Germinal center (tissue), 1 donor: ENCODE measurements at places on chromosomes 4 and X.

DNA sequence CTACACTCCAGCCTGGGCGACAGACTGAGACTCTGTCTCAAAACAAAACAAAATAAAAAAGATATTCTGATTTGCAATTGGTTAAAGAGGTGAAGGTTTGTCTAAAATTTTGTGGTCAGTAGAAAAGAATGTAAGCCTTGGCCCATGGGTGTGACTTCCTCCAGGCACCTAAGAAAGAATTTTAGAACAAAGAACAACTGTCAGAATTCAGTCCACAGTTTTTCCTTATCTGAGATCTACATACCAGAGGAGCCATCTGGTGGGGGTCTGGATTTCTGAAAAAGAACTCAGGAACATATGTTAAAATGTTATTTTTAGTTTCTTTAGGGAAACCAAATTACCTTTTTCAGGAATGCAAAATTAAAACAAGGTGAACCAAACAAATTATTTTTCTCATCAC is 434.1 kb downstream of the ANKRD50 start:
- no peak for DNase-seq

DNA sequence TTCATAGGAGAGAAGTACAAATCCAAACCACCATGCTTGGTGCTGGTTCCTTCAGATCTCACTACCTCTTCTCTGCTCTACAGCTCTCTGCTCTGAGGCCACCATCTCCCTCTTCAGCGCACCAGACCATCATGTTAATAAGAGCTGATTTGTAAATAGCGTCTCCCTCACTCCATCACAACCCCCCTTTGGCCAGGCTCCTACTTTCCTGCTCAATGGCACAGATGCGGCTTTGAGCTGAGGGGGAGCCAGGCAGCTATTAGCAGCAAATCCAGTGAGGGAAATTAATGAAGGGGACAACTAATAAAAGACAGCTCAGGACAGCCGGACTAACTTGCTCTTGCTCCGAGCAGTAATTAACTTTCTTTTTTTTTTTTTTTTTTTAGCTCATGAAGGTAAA is 13.1 kb downstream of the NEUROG2 start:
- no peak for DNase-seq

DNA sequence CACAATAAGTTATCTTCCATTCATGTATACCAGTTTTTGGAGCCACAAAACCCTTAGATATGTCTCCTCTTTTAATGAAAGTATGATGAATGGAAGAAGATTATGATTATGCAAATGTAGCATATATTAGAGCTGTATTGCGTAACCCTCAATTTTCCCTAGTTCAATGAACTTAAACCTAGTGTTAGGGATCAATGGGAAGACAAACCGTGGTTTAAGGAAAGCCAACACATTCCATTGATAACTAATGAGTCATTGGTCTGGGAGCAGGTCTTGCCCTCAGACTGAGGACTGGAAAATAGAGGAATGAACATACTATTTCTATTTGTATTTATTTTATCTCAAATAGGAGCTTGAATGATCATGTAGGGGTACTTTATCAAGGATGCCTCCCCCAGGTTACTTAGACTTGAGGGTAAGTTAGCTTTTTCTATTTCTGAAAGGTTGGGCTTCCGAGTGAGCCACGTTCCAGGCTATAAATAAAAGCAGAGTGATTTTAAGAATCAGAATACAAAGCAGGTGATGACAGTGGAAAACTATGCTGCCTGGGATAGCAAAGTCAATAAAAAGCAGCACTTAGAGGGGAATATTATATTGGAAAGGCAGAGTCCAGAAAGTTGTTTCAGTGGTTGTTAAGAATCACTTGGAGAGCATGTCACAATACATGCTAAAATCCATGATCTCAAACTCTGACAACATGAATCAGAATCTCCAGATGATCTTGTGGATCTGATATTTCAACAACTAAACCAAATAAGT is 356.0 kb downstream of the ADAM29 start:
- no peak for DNase-seq

- DNase-seq: no peak
These were observed 6.3 kb downstream of the FAM47E start for GRCh38 chr4:76257824-76258223.

GRCh38 chrX:53265771-53266574 is 15.4 kb downstream of the IQSEC2 start:
- DNase-seq: no peak

GRCh38 chr4:132065940-132066495 is 1083.1 kb upstream of the PCDH10 start:
- DNase-seq: no peak

- DNase-seq: peak; percentile 47
These were observed 24.8 kb upstream of the CYBB start for GRCh38 chrX:37755025-37755424.

- no peak for DNase-seq
These were observed 38.5 kb upstream of the GPC3 start for GRCh38 chrX:134023851-134024281.

- no peak for DNase-seq
These were observed 60.7 kb downstream of the FAM53A start for GRCh38 chr4:1623400-1623799.

DNA sequence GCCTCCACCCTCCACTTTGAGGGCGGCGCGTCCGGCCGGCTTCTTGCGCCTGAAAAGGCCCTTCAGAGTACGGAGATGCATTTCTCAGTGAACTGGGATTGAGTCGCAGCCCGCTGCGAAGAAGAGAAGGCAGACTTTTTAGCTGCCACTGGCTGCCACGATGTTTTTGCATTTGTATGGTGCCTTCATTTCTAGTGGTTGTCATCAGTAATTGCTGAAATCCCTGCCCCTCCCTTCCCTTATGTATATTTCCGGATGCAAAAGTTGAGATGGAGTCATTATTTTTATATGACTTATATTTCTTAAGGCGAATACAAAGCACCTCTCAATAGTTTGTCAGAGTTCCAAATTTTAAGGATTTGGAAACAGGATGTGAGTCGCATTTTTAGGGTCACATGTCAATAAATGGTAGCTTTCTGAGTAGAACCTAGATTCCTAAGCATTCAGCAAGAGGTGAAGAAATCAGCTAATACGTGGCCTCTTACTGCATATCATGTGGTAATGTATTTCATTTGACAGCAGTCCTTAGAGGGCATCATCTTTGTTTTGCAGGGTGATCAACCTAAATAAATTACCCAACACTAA is 658 bp downstream of the ATP6AP2 start:
- DNase-seq: peak; percentile 6

GRCh38 chr4:67436742-67437141 is 108.6 kb downstream of the CENPC start:
- no peak for DNase-seq

- no peak for DNase-seq
These were observed 474.4 kb upstream of the MAGEB18 start for GRCh38 chrX:25663701-25664100.

DNA sequence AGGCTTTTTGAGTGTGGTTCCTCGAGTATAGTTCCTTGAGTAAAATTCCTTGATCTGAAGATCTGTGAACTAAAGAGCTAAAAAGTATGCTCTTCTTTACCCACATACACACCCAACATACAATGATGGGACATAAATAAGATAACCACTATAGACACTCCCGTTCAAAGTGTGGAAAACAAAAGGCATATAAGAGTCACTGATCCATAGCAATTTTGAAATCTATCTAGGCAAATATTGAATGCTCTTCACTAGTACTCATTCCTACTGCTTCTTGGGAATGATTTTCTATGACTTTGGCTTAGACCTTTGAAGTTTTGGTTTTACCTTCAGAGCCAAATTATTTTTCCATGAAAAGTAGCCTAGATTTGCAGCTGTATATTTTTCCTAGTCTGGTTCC is 26.4 kb downstream of the PITX2 start:
- no peak for DNase-seq

DNA sequence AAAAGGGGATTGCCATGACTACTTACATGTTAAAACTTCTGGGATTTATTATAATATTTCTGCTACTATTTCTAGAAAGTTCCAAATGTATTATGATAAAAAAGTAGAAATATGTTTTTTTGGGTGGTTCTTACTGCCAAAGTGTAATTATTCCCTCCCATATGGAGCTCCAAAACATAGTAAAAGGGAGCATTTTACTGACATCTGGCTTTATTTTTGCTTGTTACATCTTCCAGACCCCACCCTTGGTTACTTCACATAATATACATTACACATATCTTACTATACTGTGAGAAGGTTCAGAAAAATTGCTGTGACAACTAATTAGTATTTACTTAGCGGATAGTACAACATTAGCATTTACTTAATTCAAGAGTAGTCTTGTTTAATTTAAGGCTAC is 205.1 kb upstream of the TLL1 start:
- DNase-seq: no peak

- no peak for DNase-seq
These were observed 12.3 kb upstream of the GNPDA2 start for GRCh38 chr4:44738615-44739014.

DNA sequence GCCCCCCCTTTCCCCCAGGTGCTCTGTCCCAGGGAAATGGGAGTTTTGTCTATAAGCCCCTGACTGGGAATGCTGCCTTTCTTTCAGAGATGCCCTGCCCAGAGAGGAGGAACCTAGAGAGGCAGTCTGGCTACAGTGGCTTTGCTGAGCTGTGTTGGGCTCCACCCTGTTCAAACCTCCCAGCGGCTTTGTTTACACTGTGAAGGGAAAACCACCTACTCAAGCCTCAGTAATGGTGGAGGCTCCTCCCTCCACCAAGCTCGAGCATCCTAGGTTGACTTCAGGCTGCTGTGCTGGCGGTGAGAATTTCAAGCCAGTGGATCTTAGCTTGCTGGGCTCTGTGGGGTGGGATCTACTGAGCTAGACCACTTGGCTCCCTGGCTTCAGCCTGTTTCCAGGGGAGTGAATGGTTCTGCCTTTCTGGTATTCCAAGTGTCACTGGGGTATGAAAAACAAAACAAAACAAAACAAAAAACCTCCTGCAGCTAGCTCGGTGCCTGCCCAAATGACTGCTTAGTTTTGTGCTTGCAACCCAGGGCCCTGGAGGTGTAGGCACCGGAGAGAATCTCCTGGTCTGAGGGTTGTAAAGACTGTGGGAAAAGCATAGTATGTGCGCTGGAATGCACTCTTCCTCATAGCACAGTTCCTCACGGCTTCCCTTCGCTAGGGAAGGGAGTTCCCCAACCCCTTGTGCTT is 41.7 kb downstream of the ITM2A start:
- no peak for DNase-seq

DNA sequence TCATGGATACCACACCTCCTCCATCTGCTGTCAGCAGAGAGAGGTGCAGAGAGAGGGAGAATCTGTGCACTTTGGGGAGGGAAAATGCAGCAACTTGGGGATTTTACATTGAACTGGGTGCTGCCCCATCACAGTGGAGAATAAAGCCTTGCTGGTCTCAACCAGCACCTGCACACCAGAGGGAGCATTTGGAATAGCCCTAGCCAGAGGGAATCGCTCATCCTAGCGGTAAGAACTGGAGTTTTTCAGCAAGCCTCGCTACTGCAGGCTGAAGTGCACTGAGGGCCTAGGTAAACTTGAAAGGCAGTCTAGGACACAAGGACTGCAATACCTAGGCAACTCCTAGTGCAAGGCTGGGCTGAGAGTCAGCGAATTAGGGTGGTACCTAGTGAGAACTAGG is 148.7 kb downstream of the KDR start:
- DNase-seq: no peak

DNA sequence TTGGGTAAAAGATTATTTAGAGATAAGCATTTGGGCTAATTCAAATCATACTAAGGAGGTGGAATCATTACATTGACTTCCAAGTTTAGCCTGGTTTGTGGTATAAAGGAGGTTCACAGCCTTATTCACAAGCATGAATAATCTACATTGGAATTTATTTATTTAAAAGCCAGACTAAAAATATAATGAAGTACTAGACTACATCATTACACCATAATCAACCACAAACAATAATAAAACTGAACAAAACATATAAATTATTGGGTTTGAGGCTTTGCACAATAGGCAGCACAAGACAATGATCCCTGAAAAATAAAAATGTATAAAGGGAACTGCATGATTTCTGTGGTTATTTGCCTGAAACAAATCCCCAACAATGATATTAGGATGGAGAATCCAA is 314.0 kb downstream of the GBA3 start:
- DNase-seq: no peak

DNA sequence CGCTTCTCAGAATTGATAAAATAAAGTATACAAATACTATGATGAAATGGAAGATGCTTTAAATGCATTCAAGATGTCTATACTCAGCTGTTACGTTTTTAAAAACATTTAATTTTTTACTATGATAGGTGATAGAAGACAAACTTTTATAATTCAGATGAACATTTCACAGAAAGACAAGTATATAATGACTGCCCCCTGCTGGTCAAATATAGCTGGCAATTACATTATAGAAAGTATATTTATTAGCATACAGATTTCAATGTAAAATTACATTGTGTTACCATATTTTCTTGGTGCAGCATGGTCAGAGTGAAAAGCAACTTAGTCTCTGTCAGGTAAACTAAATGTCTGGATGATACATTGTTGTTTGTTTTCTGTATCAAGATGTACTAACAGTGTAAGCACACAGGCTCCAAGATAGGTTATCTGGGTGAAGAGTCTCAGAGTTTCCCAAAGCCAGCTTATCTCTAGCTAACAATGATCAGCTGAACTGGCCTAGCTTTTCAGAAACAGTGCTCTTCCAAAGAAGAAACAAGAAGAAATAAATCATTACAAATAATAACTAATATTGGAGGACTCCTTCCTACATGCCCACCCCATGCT is 54.1 kb downstream of the SRPX start:
- DNase-seq: no peak

DNA sequence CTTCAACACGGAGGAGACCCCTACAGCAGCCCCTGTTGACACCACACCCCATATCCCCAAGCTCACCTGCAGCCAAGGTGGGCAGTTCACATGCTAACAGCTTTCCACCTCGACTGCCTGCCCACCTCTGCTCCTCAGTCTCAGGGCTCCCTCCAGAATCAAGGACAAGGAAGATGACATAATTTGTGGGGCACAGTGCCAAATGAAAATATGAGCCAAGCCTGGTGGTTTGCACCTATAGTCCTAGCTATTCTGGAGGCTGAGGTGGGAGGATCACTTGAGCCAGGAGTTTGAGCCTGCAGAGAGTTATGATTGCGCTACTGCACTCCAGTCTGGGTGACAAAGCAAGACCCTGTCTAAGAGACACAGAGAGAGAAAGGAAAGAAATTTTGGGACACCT is 516.3 kb downstream of the BCOR start:
- DNase-seq: no peak

DNA sequence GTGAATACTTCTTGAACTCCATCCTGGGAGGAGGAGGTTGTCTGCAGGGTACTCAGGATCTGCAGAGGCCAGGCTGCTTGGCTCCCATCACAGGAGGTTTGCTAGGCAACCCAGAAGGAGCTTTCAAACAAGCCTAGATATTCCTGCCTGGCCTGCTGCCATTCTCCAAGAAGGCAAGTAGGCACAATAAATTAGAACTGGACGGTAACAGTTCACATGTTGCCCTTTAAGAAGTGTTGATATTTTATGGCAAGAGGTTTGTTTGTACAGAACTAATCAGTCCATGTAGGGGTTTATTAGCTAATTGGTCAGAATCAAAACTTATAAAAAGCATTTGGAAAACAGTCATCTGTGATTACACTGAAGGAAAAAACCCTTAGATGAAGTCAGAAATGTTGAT is 39.3 kb downstream of the SYNPO2 start:
- no peak for DNase-seq

- no peak for DNase-seq
These were observed 1086.9 kb downstream of the PCDH7 start for GRCh38 chr4:31807036-31807435.
